ENCODE measurements at places on chromosomes 2 and 18.

GRCh38 chr18:3248062-3248657, 559 bp downstream of the MYL12A start:
- no peak for DNase-seq

DNA sequence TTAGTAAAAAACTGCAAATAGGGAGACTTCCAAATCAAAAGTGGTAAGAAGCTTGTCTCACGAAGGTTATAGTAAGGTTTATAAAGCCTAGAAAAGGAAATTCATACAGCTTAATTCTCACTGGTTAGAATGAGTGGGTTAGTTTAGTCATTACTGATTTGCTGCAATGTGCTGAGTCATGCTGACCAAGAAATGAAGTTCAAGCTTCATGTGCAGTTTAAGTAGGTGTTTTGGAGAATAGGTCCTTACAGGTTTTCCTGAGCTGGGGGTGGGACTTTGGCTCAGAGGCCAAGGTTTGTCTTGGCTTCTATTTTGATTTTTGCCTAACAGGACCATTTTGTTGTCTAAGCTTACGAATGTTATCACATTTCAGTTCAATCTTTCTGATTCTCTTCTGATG, 15.1 kb downstream of the CLIP4 start:
- no peak for DNase-seq

DNA sequence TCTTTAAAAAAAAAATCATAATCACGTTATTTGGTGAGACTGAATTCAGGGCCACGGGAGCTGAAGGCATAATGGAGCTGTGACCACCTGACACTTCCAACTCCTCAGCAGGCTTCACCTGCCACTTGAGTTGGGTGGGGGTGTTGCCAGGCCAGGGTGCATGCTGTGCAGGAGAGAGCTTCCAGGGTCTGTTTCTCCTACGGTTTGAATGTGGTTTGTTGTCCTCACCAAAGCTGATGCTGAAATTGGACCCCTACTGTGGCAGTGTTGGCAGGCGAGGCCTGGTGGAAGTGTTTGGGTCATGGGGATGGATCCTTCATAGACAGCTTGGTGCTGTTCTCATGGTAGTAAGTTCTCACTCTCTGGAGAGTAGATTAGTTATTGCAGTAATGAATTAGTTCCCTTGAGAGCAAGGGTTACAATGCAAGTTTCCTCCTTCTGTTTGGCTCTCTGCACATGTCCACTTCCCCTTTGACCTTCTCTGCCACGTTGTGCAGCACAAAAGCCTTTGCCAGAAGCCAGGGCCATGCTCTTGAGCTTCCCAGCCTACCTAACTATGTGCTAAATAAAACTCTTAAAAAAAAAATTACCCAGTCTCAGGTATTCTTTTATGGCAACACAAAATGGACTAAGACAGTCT, 38.3 kb upstream of the ANKRD44 start:
- no peak for DNase-seq

GRCh38 chr2:198337368-198337767, 533.0 kb downstream of the PLCL1 start:
- no peak for DNase-seq

GRCh38 chr2:69685321-69686048, 41.9 kb upstream of the AAK1 start:
- no peak for DNase-seq

All from activated gamma-delta T cell treated with Interleukin-2 at 50 U/mL for 16 hours (primary cell).